ENCODE measurements at places on chromosomes 1 and 21. TPM values are rescaled to one million over a fixed set of nuclear protein-coding genes. Genes with fewer than 3 reads are reported as not detected.

The TAS1R3 gene
- 0.72 TPM for total RNA-seq

The ELF3 gene
- total RNA-seq = 2.0 TPM

The FAM43B gene
- total RNA-seq = not detected

The HENMT1 gene
- 10.3 TPM for total RNA-seq

The PRR9 gene
- total RNA-seq = not detected

DNA sequence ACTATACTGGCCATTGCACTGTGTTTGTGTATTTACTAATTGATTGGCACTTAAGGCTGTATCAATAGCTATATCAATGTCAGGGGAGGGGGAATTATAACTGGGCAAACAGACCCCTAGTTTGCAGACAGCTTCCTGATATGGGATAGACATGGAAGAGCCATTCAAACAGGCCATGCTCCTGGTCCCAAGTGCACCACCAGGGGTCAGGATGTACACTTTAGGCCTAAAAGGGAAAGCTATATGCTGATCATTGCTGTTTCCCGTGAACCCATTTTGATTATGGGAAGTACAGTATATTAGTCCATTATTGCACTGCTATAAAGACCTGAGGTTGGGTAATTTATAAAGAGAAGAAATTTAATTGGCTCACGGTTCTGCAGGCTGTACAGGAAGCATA is 124.9 kb upstream of the BACE2 start:
- peaks cover 50% of the 10 kb centered on the region for H3K27me3 ChIP-seq
- H3K4me3 ChIP-seq = no peak overlapping the region
- DNase-seq = no peak
- no peaks in the 10 kb centered on the region for H3K36me3 ChIP-seq
- H3K27ac ChIP-seq = no peak overlapping the region
- H3K4me1 ChIP-seq = no peaks in the 10 kb centered on the region

DNA sequence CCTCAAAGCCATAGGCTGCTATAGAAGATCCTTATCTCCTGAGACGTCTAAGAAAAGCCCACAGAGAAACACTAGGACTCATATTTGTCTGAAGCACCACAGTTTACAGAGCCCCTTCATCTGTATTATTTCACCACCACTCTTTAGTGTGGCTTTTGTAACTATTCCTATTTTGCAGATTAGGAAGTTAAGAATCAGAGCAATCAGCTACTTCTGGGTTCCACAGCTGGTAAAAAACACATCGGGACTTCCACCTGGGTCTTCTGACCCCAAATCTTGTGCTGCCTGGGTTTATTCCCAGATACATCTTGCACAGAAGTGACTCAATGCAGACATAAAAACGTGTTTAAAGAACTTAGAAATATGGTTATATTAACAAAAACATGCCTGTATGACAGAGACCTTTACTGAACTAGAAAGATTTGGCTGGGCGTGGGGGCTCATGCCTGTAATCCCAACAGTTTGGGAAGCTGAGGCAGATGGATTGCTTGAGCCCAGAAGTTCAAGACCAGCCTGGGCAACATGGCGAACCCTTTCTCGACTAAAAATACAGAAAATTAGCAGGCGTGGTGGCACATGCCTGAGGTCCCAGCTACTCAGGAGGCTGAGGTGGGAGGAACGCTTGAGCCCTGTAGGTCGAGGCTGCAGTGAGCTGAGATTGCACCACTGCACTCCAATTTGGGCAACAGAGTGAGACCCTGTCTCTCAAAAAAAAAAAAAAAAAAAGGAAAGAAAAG is 40.9 kb downstream of the ELK4 start:
- no peak overlapping the region for H3K27ac ChIP-seq
- DNase-seq = no peak
- no peaks in the 10 kb centered on the region for H3K36me3 ChIP-seq
- H3K4me1 ChIP-seq = peaks cover 19% of the 10 kb centered on the region
- H3K27me3 ChIP-seq = peaks cover 13% of the 10 kb centered on the region
- peak overlapping the region; percentile 41 for H3K4me3 ChIP-seq

DNA sequence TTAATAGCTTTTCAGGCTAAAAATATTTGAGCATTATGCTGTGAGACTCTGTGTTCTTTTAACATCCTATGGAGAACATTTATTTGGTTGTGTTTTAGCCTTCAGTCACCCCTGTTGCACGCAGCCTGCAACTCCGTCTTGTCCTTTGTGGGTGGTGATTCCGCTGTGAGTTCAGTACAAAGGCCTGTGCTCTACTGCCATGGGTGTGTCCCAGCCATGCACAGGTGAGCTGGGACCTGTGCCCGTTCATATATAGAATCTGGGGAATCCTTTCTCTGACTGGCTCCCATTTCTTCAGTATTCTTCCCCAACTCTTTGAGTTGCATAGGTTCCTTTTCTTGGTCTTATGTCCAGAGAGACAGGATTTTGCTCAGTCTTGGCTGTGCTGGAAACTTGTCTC is 61.4 kb downstream of the ACTL8 start:
- H3K4me1 ChIP-seq = no peaks in the 10 kb centered on the region
- peaks cover 12% of the 10 kb centered on the region for H3K27me3 ChIP-seq
- H3K36me3 ChIP-seq = no peaks in the 10 kb centered on the region
- no peak overlapping the region for H3K27ac ChIP-seq
- H3K4me3 ChIP-seq = no peak overlapping the region

GRCh38 chr1:221310180-221310579 is 430.9 kb downstream of the HLX start:
- no peak overlapping the region for H3K4me3 ChIP-seq
- no peaks in the 10 kb centered on the region for H3K4me1 ChIP-seq
- no peak for DNase-seq
- no peaks in the 10 kb centered on the region for H3K36me3 ChIP-seq
- H3K27me3 ChIP-seq = peaks cover 23% of the 10 kb centered on the region

DNA sequence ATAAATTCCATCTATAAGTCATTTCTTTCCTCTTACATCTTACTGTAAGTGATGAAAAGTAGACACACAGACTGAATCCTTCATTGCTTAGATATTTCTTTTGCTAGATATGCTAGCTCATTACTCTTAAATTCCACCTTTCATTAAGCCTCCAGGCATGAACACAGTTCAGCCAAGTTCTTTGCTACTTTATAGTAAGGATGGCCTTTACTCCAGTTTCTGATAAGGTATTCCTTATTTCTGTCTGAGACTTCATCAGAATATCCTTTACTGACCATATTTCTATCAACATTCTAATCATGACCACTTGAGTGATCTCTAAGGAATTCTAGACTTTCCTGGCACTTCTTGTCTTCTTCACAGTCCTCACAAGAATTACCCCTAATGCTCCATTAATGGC is 191.7 kb upstream of the KCTD3 start:
- H3K4me3 ChIP-seq = no peak overlapping the region
- no peaks in the 10 kb centered on the region for H3K4me1 ChIP-seq
- H3K27me3 ChIP-seq = no peaks in the 10 kb centered on the region
- DNase-seq = no peak
- no peak overlapping the region for H3K27ac ChIP-seq
- no peaks in the 10 kb centered on the region for H3K36me3 ChIP-seq

DNA sequence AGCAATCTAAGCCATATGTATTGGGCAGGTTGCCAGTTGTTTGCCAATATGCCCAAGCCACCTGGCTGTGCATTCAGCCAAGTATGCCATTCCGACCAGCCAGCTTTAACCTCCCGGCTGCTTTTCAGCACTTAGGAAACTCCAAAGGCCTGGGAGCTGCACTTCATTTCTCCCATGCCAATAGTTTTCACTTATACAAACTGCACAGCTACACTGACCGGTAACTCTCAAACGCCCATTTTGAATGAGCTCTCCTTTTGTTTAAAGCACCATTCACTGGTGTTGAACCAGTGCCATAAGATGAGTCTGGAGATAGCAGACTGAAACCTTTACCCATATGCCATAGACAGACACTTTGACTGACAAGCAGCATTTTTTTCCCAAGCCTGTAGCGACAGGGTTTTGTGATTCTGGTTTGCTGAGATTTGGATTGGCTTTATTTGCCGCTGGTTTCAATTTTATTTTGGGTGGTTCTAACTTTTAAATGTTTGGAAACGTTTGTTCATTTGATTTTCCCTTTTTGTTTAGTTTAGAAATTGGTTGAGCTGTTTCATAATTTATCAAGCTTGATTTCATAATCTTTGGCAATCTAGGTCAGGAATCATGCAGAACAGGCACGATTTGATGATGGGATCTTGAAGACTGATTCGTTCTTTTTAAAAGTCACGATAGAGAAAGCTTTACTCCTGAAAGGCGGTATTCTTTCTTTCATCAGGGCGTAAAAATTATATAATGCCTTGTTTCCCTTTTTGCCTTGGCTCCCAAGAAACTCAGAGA is 144.6 kb downstream of the NFIA start:
- H3K4me3 ChIP-seq = no peak overlapping the region
- no peak overlapping the region for H3K27ac ChIP-seq
- no peak for DNase-seq
- peaks cover 12% of the 10 kb centered on the region for H3K27me3 ChIP-seq
- no peaks in the 10 kb centered on the region for H3K36me3 ChIP-seq

DNA sequence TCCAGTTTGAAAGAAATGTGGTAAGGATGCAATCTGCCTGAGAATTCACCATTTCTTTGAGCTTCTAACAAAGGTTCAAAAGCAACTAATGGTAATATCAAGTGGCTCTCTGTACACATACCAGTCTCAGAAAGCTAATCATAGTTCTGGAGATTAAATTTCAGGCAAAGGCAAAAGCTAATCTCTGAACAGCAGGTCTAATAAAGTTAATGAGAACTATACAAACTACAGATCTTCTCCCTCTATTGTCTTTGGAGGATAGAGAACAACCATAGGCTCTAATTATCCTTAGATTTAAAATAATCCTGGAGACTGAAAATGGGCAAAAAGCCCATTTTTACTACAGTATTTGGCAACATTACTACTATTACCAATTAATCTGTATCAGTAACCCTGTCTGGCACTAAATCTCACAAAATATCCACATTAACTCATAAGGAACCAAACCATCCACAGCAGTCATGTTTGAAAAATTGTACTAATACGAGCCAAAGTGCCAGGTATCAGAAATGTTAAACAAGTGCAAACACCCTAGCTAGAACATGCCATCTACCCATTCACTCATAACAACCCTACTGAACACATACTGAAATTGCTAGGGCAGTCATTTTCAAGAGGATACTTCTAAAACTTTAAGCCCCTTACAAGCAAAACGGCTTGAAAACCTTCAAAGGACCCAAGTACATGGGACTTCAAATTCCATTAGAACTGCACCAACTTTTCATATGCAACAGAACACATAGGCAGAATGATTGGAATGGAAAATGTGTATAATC is 4.8 kb downstream of the DIPK1A start:
- peak overlapping the region; percentile 84 for H3K27ac ChIP-seq
- DNase-seq = no peak
- peaks cover 2% of the 10 kb centered on the region for H3K36me3 ChIP-seq
- H3K4me1 ChIP-seq = peaks cover 54% of the 10 kb centered on the region
- H3K27me3 ChIP-seq = no peaks in the 10 kb centered on the region
